ENCODE measurements at places on chromosomes 16 and 17. TPM values are rescaled to one million over a fixed set of nuclear protein-coding genes. Genes with fewer than 3 reads are reported as not detected.

SKAP1 gene
- 2.1 TPM for total RNA-seq

DNA sequence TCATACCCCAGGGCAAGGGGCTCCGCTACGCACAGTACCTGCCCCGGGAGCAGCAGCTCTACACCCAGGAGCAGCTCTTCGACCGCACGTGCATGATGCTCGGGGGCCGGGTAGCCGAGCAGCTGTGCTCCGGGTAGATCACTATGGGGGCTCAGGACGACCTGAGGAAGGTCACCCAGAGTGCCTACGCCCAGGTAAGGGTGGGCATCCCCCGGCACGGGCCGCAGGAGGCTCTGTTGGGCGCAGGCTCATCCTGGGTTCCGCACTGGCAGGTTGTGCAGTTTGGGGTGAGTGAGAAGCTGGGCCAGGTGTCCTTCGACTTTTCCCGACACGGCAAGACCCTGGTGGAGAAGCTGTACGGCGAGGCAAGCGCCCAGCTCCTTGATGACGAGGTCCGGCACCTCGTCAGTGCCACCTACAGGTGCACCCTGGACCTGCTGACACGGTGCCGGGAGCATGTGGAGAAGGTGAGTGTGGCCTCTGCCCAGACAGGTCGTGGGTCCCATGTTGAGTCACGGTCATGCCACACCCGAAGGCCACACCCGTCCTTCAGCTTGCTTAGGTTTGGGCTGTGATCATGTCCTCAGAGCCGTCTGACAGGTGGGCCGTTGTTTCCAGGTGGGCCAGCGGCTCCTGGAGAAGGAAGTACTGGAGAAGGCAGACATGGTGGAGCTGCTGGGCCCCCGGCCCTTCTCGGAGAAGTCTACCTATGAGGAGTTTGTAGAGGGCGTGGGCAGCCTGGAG, 19.3 kb downstream of the DBNDD1 start:
- H3K36me3 ChIP-seq: no peaks in the 10 kb centered on the region
- H3K27ac ChIP-seq: no peak overlapping the region
- H3K4me3 ChIP-seq: no peak overlapping the region
- no peaks in the 10 kb centered on the region for H3K27me3 ChIP-seq

SMIM36 gene
- not detected for total RNA-seq

DNA sequence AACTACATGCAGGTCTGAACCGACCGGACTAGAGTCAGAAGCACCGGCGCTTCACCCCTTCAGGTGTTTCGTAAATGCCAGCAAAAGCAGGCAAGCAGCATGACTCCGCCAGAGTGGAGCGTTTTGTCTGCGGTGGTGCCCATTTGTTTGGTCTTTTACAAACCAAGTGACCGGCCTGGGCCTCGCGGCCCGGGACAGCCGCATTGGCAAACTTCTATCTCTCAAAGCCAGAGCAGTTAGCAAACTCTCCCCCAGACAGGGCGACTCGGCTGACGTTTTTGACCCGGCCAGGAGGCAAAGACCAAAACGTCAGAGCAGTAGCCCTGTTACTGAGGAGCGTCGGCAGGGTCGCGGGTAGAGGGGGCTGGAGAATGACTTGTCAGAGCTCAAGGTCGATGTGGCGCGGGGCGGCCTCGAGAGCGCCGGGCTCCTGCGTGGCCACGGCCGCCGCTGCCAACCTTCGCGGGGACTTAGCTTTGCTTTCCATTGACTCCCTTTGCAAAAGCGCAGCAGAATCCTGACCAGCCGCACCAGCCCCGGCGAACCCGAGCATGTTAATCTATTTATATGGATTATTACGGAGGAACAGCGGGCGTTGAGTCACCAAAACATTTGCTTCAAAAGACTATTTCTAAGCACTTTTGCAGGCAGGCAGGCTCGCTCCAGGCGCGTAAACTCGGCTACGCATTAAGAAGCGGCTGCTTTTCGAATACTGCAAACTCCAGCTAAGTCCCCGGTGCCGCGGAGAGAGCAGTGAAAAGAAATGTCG, 763 bp upstream of the SOX9 start:
- H3K36me3 ChIP-seq: no peaks in the 10 kb centered on the region
- DNase-seq: peak; percentile 56
- H3K4me3 ChIP-seq: peak overlapping the region; percentile 74
- H3K27ac ChIP-seq: peak overlapping the region; percentile 76
- H3K27me3 ChIP-seq: peaks cover 26% of the 10 kb centered on the region
- no peaks in the 10 kb centered on the region for H3K4me1 ChIP-seq

PPP1R1B gene
- total RNA-seq: 331 TPM

COX11 gene
- total RNA-seq: 58.3 TPM

HSF4 gene
- 23.6 TPM for total RNA-seq

GRCh38 chr16:11499295-11500089, 87.2 kb downstream of the LITAF start:
- H3K36me3 ChIP-seq: no peaks in the 10 kb centered on the region
- no peaks in the 10 kb centered on the region for H3K27me3 ChIP-seq

GRCh38 chr16:85675251-85675874, 13.4 kb downstream of the GINS2 start:
- H3K4me3 ChIP-seq: no peak overlapping the region
- no peaks in the 10 kb centered on the region for H3K4me1 ChIP-seq
- peaks cover 5% of the 10 kb centered on the region for H3K36me3 ChIP-seq
- no peaks in the 10 kb centered on the region for H3K27me3 ChIP-seq
- no peak for DNase-seq
- H3K27ac ChIP-seq: no peak overlapping the region
